ENCODE measurements at places on chromosomes 5 and 9. TPM values are rescaled to one million over a fixed set of nuclear protein-coding genes. Genes with fewer than 3 reads are reported as not detected.
A peak's percentile ranks its signal among the peaks of the same experiment; 100 is the strongest.

- peaks cover 32% of the 10 kb centered on the region for H3K27me3 ChIP-seq
- no peak overlapping the region for H3K4me3 ChIP-seq
- H3K27ac ChIP-seq = no peak overlapping the region
These were observed 69.4 kb upstream of the ADAMTS2 start for GRCh38 chr5:179414459-179415261.

DNA sequence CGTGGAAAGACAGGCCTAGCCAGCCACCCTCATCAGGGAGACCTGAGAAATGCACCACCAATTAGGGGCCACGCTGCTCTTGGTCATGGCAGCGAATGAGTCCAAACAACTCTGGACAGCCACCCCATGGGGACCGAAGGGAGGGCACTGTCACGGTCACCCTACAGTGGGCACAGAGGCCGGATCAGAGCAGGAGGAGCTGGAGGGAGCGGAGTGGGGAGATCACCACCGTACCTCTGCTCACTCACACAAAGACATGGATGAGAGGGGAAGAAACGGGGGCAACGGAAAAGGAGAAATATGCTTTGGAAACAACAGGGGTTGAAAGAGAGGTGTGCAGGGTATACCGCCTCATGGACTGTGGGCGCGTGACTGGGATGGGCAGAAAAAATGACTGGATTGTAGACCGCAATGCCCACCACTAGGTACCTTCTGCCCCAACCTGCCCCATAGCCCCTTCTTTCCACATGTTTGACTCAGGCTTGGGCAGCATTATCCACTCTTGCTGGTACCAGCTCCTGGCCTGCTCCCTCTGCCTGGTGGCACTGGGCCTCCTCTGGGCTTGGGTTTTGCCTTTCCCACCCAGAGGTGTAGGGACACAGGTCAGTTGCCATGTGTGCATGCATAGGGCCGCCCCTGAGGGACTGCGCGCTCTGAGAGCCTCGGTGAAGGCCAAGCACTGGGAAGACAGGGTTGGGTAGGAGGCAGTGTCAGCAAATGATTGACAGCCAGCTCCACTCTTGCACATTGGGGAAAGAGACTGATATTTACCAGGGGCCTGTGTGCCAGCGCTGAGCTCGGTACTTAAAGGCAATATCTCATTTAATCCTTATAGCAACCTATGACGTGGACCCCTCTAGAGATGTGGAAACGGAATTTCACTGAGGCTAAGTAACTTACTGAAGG is 76.6 kb downstream of the CRB2 start:
- no peak overlapping the region for H3K27ac ChIP-seq
- no peaks in the 10 kb centered on the region for H3K27me3 ChIP-seq
- H3K36me3 ChIP-seq = peaks cover 49% of the 10 kb centered on the region

- H3K27ac ChIP-seq = no peak overlapping the region
- no peak for DNase-seq
- no peaks in the 10 kb centered on the region for H3K27me3 ChIP-seq
- H3K36me3 ChIP-seq = no peaks in the 10 kb centered on the region
These were observed 110.0 kb upstream of the TUT7 start for GRCh38 chr9:86464242-86464641.

GRCh38 chr5:179620293-179620692 is 3.2 kb downstream of the HNRNPH1 start:
- no peak for DNase-seq
- H3K27ac ChIP-seq = no peak overlapping the region
- H3K4me1 ChIP-seq = peaks cover 77% of the 10 kb centered on the region
- H3K36me3 ChIP-seq = peaks cover 65% of the 10 kb centered on the region
- H3K4me3 ChIP-seq = peak overlapping the region; percentile 76

DNA sequence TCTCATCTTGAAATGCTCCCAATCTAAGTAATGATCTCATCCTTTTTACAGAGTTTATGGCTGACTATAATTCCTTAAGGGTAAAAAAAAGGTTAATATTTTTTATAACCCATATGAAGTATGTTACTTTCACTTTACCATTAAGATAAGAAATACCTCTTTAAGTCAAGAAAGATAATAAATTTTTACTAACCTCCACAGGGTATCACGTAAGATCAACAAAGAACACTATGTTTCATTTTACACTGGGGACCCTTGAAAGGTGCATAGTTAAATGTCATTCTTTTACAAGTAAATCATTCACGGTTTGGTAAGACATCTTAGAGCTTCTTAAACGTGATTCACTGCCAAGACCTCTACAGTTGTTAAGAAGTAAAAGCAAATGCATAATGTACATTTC is 472.7 kb upstream of the CDH9 start:
- no peaks in the 10 kb centered on the region for H3K27me3 ChIP-seq
- no peak overlapping the region for H3K27ac ChIP-seq
- no peak for DNase-seq
- H3K4me3 ChIP-seq = no peak overlapping the region
- H3K4me1 ChIP-seq = no peaks in the 10 kb centered on the region

- no peak overlapping the region for H3K4me3 ChIP-seq
- H3K36me3 ChIP-seq = no peaks in the 10 kb centered on the region
- H3K27ac ChIP-seq = no peak overlapping the region
- H3K27me3 ChIP-seq = no peaks in the 10 kb centered on the region
- DNase-seq = no peak
- no peaks in the 10 kb centered on the region for H3K4me1 ChIP-seq
These were observed 66.9 kb upstream of the GLIS3 start for GRCh38 chr9:4366591-4367330.

DNA sequence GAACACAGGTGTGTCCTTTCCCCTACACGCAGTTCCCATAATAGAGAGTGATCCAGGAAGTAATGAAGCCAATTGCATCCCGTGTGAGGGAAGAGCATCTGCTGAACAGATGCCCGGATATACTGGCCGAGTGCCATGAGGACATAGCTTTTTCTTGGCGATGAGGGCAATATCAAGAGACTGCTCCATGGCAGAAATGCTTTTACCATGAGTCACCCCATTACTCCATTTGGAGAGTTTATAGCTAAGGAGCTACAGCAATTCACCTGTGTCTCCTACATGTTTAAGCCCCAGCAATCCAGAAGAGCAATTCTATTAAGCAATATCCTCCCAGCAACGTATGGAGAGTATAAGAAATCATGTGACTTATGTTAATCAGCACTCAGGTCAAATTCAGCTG is 222.0 kb upstream of the KLF4 start:
- no peak overlapping the region for H3K4me3 ChIP-seq
- H3K27ac ChIP-seq = no peak overlapping the region
- no peaks in the 10 kb centered on the region for H3K27me3 ChIP-seq
- no peak for DNase-seq
- H3K36me3 ChIP-seq = no peaks in the 10 kb centered on the region
- H3K4me1 ChIP-seq = peaks cover 13% of the 10 kb centered on the region

- no peak overlapping the region for H3K4me3 ChIP-seq
- H3K36me3 ChIP-seq = no peaks in the 10 kb centered on the region
- no peak overlapping the region for H3K27ac ChIP-seq
- no peaks in the 10 kb centered on the region for H3K4me1 ChIP-seq
- DNase-seq = no peak
These were observed 298.6 kb upstream of the SLC24A2 start for GRCh38 chr9:20087481-20087880.

DNA sequence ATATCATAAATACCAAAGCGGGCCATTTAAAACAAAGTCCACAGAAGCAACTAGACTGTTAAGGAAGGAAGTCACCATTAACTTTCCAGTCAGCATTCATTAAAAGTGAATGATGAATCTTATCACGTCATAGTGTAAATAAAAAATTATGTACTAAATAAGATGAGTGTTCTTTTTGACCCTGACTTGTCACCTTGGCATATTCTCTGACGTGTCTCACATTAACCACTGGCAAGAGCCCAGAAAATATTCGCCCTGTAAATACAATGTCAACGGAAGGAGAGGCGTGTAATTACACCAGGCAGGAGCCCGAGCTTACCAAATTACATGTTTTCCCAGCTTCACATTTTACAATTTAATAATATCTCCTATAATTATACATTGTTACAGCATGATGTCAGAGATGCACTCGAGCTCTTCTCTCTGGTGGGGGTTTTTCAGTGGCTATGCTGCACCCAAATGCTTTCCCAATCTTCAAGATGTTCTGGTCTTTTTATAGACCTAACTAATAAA is 29.3 kb upstream of the UBE2QL1 start:
- H3K4me3 ChIP-seq = no peak overlapping the region
- H3K36me3 ChIP-seq = no peaks in the 10 kb centered on the region
- DNase-seq = no peak
- no peak overlapping the region for H3K27ac ChIP-seq
- peaks cover 9% of the 10 kb centered on the region for H3K27me3 ChIP-seq

GRCh38 chr9:129630967-129631673 is 5.2 kb downstream of the NTMT1 start:
- peaks cover 62% of the 10 kb centered on the region for H3K4me1 ChIP-seq
- no peak overlapping the region for H3K27ac ChIP-seq
- peaks cover 36% of the 10 kb centered on the region for H3K36me3 ChIP-seq
- no peak for DNase-seq
- no peaks in the 10 kb centered on the region for H3K27me3 ChIP-seq
- no peak overlapping the region for H3K4me3 ChIP-seq

DNA sequence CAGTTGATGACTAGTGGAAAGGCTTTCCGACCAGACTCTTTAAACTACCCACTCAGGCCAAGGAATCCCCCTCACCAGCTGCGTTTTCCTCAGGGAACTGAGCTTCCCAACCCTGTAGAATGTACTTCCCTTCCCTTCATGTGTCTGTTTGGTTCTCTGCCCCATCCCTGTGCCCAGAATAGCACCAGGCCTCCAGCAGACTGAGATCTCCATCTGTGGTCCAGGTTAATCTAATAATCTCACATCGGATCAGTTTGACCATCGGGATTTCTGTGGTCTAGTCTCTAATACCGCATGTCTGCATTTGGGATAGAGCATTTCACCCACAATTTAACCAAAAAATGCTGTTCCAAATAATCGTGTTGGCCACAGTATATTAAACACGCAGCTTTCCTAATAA is 237.2 kb downstream of the ROR2 start:
- H3K27ac ChIP-seq = no peak overlapping the region
- DNase-seq = peak; percentile 15
- peaks cover 5% of the 10 kb centered on the region for H3K27me3 ChIP-seq

DNA sequence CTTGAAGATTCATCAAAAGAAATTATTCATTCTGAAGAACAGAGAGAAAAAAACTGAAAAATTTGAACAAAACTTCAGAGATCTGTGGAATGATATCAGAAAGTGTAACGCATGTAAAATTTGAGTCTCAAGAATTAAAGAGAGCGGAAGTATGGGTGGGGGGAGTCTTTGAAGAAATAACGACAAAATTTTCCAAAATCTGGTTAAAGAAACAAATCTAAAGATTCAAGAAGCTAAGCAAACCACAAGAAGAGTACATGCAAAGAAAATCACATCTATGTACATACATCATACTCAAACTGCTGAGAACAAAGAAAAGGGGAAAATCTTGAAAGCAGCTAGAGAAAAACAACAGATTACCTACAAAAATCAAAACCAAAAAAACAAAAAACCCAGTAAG is 149.4 kb upstream of the TBCA start:
- no peaks in the 10 kb centered on the region for H3K27me3 ChIP-seq
- no peaks in the 10 kb centered on the region for H3K36me3 ChIP-seq
- H3K4me3 ChIP-seq = no peak overlapping the region
- H3K4me1 ChIP-seq = no peaks in the 10 kb centered on the region

DNA sequence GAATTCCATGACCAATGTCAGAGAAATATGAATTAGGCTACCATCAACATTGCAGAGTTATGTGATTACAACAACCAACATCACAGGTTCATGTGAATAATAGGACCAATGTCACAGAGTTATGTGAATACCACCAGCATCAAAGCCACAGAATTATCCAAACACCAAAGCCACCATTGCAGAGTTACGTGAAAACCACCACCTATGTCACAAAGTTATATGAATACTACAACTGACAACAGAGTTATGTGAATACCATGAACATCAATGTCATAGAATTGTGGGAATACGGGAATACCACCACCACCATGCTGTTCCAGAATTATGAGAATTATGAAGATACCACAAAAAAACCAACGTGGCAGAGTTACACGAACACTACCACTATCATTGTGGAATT is 64.8 kb downstream of the SHC3 start:
- H3K27me3 ChIP-seq = no peaks in the 10 kb centered on the region
- no peak overlapping the region for H3K27ac ChIP-seq
- no peak overlapping the region for H3K4me3 ChIP-seq
- H3K36me3 ChIP-seq = no peaks in the 10 kb centered on the region
- no peak for DNase-seq

GRCh38 chr9:114319147-114319546 is 3.8 kb upstream of the ORM1 start:
- DNase-seq = peak; percentile 8
- no peaks in the 10 kb centered on the region for H3K4me1 ChIP-seq
- H3K4me3 ChIP-seq = no peak overlapping the region
- peaks cover 4% of the 10 kb centered on the region for H3K27me3 ChIP-seq
- H3K27ac ChIP-seq = no peak overlapping the region

DNA sequence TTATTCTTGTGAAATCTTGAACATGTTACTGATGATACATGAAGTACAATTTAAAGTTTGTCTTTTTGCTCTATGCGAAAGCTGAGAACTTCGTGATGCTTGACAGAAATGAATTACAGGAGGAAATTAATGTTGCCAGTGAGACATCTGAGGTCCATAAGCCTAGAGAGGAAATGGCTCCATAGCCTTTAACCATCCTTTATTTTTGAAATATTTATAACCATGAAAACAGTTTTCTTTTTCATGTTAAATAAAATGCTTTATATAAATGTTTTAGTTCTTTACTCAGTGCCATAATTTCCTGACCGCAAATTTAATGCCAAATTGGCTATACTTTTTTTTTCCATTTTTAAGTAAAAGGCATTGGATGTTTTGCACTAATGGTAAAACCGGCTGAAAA is 29.1 kb downstream of the F2RL2 start:
- no peak overlapping the region for H3K27ac ChIP-seq
- no peak overlapping the region for H3K4me3 ChIP-seq
- no peaks in the 10 kb centered on the region for H3K27me3 ChIP-seq
- no peaks in the 10 kb centered on the region for H3K36me3 ChIP-seq
- DNase-seq = no peak
- H3K4me1 ChIP-seq = no peaks in the 10 kb centered on the region

GRCh38 chr9:6911901-6912638 is 154.3 kb downstream of the KDM4C start:
- no peak for DNase-seq
- H3K27ac ChIP-seq = no peak overlapping the region
- no peak overlapping the region for H3K4me3 ChIP-seq
- H3K36me3 ChIP-seq = no peaks in the 10 kb centered on the region

Gene STPG3
- total RNA-seq = not detected

Gene OR1J2
- total RNA-seq = not detected

Gene AK3
- total RNA-seq = 80.1 TPM

Gene TLX3
- not detected for total RNA-seq

Gene MEIKIN
- total RNA-seq = not detected

Gene SLC9A3
- 5.9 TPM for total RNA-seq

Gene SOHLH1
- total RNA-seq = not detected

Gene PGM5
- 10.6 TPM for total RNA-seq

Gene CCL27
- total RNA-seq = 169 TPM

Gene MOB3B
- total RNA-seq = 8.2 TPM

Gene PRRX2
- total RNA-seq = 11.1 TPM

Gene WNK2
- 39.5 TPM for total RNA-seq

Gene CTXN3
- total RNA-seq = not detected

Gene KIF12
- total RNA-seq = 1.4 TPM

Gene TMOD1
- 1.9 TPM for total RNA-seq
